ENCODE measurements at places on chromosomes 13 and 19. TPM values are rescaled to one million over a fixed set of nuclear protein-coding genes. Genes with fewer than 3 reads are reported as not detected.

The NTN5 gene
- 2.8 TPM for total RNA-seq

The UNC13A gene
- not detected for total RNA-seq

The DAND5 gene
- not detected for total RNA-seq

The BRME1 gene
- 1.7 TPM for total RNA-seq

The DCLK1 gene
- not detected for total RNA-seq

The PSG6 gene
- total RNA-seq, result not detected

The KLK15 gene
- not detected for total RNA-seq

The HIPK4 gene
- total RNA-seq, result not detected

The ZNF527 gene
- total RNA-seq, result 9.0 TPM

The ZNF878 gene
- not detected for total RNA-seq

The C19orf33 gene
- total RNA-seq, result 11.8 TPM

- no peaks in the 10 kb centered on the region for H3K27me3 ChIP-seq
- no peak overlapping the region for H3K4me3 ChIP-seq
- H3K4me1 ChIP-seq, result peaks cover 17% of the 10 kb centered on the region
- H3K27ac ChIP-seq, result no peak overlapping the region
- peak; percentile 53 for DNase-seq
- H3K36me3 ChIP-seq, result no peaks in the 10 kb centered on the region
Measured at GRCh38 chr19:48999481-49000325, 6.0 kb downstream of the RUVBL2 start.

GRCh38 chr13:35882722-35883497, 248.3 kb downstream of the DCLK1 start:
- DNase-seq, result no peak
- H3K27me3 ChIP-seq, result no peaks in the 10 kb centered on the region
- no peaks in the 10 kb centered on the region for H3K4me1 ChIP-seq
- no peak overlapping the region for H3K4me3 ChIP-seq

GRCh38 chr19:30467239-30467638, 95.1 kb downstream of the ZNF536 start:
- H3K27ac ChIP-seq, result no peak overlapping the region
- no peak for DNase-seq
- no peaks in the 10 kb centered on the region for H3K36me3 ChIP-seq
- H3K27me3 ChIP-seq, result no peaks in the 10 kb centered on the region

DNA sequence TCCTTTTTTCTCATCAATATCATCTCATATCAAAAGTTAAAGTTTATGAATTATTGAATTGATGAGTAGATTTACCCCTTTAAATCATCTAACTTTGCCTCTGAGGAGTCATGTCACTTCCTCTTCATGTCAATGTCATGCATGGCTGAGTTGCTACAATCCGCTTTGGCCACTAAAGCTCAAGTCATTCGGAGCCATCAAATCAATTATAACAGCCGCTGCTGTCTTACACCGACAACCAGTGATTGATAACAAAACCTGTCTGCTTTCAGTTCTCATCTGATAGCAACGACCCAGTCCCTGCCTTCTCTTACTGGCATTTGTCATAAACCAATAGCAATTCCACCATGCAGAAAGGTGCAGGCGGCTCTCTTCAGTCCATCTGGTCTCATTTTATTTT, 429.3 kb downstream of the DIAPH3 start:
- H3K27ac ChIP-seq, result no peak overlapping the region
- peaks cover 2% of the 10 kb centered on the region for H3K36me3 ChIP-seq
- H3K4me3 ChIP-seq, result peak overlapping the region; percentile 43
- no peak for DNase-seq
- no peaks in the 10 kb centered on the region for H3K4me1 ChIP-seq

DNA sequence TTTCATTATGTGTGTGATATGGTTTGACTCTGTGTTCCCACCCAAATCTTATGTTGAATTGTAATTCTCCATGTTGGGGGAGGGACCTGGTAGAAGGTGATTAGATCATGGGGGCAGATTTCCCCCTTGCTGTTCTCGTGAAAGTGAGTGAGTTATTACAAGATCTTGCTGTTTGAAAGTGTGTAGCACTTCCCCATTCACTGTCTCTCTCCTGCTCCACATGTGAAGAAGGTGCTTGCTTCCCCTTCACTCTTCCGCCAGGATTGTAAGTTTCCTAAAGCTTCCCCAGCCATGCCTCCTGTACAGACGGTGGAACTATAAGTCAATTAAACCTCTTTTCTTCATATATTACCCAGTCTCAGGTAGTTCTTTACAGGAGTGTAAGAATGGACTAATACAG, 54.3 kb upstream of the SERTM1 start:
- no peaks in the 10 kb centered on the region for H3K36me3 ChIP-seq
- peaks cover 13% of the 10 kb centered on the region for H3K27me3 ChIP-seq
- H3K4me1 ChIP-seq, result no peaks in the 10 kb centered on the region
- H3K27ac ChIP-seq, result no peak overlapping the region
- H3K4me3 ChIP-seq, result no peak overlapping the region

- H3K27ac ChIP-seq, result no peak overlapping the region
- no peaks in the 10 kb centered on the region for H3K27me3 ChIP-seq
- H3K36me3 ChIP-seq, result no peaks in the 10 kb centered on the region
- no peak for DNase-seq
- no peaks in the 10 kb centered on the region for H3K4me1 ChIP-seq
Measured at GRCh38 chr19:44196772-44197171, 15.6 kb upstream of the ZNF227 start.

GRCh38 chr13:72255908-72256307, 388.9 kb upstream of the DACH1 start:
- H3K4me3 ChIP-seq, result no peak overlapping the region
- no peaks in the 10 kb centered on the region for H3K36me3 ChIP-seq
- H3K27ac ChIP-seq, result no peak overlapping the region
- no peaks in the 10 kb centered on the region for H3K4me1 ChIP-seq

DNA sequence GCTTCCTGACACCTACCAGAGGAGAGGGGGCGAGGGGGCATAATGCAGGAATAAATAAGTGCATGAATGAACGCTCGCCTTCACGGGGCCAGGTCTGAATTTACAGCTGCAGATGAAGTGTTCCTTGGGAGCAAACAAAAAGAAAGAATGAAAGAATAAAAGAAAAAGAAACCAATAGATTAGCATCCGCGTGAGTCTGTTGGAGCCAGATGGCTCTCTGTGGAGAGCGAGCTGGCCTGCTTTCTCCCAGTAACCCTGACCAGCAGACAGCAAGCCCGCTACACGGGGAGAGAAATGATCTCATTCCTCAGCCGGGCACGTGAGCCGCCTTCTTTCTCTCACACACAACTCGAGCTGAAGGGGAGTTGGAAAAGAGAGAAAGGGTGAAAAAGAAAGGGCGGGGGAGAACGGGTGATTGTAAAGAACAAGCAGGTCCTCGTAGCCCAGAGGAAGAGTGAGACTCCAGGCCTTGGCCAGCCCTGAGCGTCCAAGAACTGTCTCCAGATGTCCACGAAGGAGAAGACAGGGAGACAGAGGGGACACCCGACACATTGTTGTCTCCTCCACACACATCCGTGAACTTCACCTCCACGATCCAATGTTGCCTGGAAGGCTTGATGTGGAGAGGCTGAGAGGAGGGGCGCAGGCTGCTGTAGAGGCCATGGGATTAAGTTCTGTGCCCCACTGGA, 81.4 kb downstream of the RNASEH2B start:
- no peaks in the 10 kb centered on the region for H3K27me3 ChIP-seq
- H3K36me3 ChIP-seq, result peaks cover 5% of the 10 kb centered on the region
- peak overlapping the region; percentile 45 for H3K4me3 ChIP-seq
- H3K27ac ChIP-seq, result peak overlapping the region; percentile 75
- no peak for DNase-seq

DNA sequence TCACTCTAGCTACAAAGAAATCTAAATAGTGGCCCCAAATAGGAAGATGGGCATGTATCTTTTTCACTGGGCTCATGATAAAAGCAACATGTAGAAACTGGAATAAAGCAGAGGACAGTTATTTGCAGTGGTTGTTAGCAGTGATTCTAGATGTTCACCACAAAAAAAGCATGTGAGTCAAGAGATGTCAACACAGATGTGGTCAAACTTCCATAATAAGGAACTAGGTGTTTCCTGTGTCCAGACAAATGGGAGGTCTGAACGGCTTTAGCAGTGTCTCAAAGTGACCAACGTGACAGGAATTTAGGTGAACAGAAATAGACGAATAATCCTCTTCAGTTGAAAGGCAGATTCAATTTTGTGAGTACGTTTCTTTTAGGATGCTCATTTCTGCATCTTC, 162.7 kb downstream of the TBC1D4 start:
- peaks cover 2% of the 10 kb centered on the region for H3K36me3 ChIP-seq
- no peak overlapping the region for H3K4me3 ChIP-seq
- H3K4me1 ChIP-seq, result peaks cover 32% of the 10 kb centered on the region
- peak overlapping the region; percentile 86 for H3K27ac ChIP-seq
- H3K27me3 ChIP-seq, result no peaks in the 10 kb centered on the region
- DNase-seq, result no peak

DNA sequence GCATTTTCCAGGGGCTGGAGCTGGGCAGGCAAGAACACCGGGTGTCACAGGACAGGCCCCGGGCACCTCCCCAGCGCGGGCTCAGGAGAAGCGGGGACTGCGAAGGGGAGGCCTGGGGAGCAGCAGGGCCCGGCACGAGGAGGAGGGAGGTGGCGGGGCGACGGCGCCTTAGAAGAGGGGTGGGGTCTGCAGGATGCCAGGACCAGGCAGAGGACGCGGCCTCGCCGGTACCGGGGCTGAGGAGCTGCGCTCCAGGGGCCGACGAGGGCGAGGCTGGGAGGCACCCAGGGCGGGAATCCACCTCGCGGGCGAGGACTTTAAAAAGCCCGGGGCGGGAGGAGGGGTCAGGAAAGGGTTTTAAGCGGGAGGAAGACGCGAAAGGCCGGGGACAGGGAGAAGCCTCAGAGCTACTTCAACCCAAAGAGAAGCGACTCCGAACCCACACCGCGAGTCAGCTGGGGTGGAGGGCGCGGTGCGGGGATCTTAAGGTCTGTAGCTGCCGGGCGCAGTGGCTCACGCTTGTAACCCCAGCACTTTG, 665 bp downstream of the ZNF347 start:
- peak overlapping the region; percentile 9 for H3K4me3 ChIP-seq
- H3K27ac ChIP-seq, result peak overlapping the region; percentile 6
- peak; percentile 17 for DNase-seq
- peaks cover 3% of the 10 kb centered on the region for H3K4me1 ChIP-seq

- DNase-seq, result no peak
- no peaks in the 10 kb centered on the region for H3K4me1 ChIP-seq
- no peak overlapping the region for H3K4me3 ChIP-seq
- H3K27ac ChIP-seq, result no peak overlapping the region
- H3K27me3 ChIP-seq, result peaks cover 12% of the 10 kb centered on the region
Measured at GRCh38 chr13:105915146-105915850, 620.2 kb downstream of the EFNB2 start.

DNA sequence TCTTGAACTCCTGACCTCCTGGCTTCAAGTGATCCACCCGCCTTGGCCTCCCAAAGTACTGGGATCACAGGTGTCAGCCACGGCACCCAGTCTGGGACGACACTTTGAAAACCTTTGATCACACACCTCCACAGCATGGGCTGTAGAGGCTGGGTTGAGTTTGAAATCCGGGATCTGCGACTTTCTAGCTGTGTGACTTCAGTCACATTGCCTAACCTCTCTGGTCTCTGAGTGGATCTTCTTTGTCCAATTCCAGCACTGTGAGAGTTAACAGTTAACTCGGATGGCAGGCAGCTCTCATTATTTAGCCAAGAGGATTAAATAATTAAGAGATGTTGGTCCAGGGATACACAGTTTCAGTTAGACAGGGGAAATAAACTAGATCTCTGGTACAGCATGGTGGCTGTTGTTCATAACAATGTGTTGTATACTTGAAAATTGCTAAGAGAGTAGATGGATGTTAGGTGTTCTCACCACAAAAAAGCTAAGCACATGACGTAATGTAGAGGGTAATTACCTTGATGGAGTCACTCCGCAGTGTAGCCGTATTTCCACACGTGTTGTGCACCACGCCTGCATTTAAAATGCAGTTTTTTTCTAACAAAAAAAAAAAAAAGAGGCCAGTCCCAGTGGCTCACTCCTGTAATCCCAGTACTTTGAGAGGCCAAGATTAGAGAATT, 1.9 kb downstream of the GALP start:
- H3K36me3 ChIP-seq, result no peaks in the 10 kb centered on the region
- H3K27ac ChIP-seq, result no peak overlapping the region

GRCh38 chr13:52449331-52450011, 963 bp downstream of the VPS36 start:
- H3K27ac ChIP-seq, result peak overlapping the region; percentile 85
- H3K27me3 ChIP-seq, result no peaks in the 10 kb centered on the region
- no peaks in the 10 kb centered on the region for H3K36me3 ChIP-seq
- peak overlapping the region; percentile 95 for H3K4me3 ChIP-seq
- DNase-seq, result no peak
- peaks cover 33% of the 10 kb centered on the region for H3K4me1 ChIP-seq

DNA sequence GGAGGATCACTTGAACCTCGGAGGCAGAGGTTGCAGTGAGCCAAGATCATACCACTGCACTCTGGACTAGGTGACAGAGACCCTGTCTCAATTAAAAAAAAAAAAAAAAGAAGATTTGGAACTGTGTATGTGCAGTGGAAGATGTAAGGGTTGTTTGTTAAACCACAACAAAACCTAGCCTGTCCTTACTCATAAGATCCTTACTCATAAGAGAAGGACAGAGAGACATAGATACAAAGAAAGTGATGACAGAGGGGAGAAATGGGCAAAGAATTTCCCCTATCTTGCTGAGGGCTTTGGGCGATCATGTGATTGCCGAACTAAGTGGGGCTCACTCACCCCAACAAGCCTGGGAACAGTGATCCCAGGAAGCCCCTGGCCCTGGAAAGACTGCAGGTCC, 7.9 kb downstream of the ITPKC start:
- peaks cover 28% of the 10 kb centered on the region for H3K4me1 ChIP-seq
- H3K4me3 ChIP-seq, result no peak overlapping the region
- H3K36me3 ChIP-seq, result no peaks in the 10 kb centered on the region
- no peaks in the 10 kb centered on the region for H3K27me3 ChIP-seq
- no peak for DNase-seq

DNA sequence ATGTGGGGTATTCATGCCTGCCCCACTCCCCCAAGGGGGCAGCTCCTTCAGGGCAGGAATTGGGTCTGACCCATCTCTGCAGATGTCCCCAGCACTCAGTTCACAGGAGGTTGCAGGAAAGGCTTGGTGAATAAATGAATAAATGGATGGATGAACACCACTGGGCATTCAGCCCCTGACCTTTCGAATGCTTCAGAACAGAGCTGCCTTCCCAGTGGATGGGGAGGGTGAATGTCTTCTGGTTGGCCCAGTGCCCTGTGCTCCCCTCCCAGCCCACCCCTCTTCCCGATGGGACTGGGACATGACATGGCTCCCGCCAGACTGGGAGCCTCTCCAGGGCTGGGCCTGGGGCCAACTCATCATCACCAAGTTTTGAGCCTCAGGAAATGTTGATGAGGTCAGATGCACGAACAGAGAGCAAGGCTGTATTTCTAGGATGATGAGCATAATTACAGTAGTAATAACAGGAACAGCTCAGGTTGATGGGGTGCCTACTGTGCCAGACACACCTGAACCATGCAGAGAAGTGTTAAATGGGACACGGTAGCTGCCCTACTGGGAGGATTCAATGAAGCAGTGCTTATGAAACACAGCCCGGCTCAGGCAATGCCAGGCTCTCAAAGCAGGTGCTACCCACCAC, 25.7 kb downstream of the VRK3 start:
- H3K4me1 ChIP-seq, result peaks cover 9% of the 10 kb centered on the region
- no peak overlapping the region for H3K27ac ChIP-seq
- H3K4me3 ChIP-seq, result no peak overlapping the region
- DNase-seq, result no peak
- peaks cover 10% of the 10 kb centered on the region for H3K36me3 ChIP-seq
- no peaks in the 10 kb centered on the region for H3K27me3 ChIP-seq
